ENCODE measurements at places on chromosomes 7 and 10.
A peak's percentile ranks its signal among the peaks of the same experiment; 100 is the strongest.

GRCh38 chr7:77696643-77697534, 630 bp downstream of the RSBN1L start:
- peak; percentile 67 for DNase-seq

DNA sequence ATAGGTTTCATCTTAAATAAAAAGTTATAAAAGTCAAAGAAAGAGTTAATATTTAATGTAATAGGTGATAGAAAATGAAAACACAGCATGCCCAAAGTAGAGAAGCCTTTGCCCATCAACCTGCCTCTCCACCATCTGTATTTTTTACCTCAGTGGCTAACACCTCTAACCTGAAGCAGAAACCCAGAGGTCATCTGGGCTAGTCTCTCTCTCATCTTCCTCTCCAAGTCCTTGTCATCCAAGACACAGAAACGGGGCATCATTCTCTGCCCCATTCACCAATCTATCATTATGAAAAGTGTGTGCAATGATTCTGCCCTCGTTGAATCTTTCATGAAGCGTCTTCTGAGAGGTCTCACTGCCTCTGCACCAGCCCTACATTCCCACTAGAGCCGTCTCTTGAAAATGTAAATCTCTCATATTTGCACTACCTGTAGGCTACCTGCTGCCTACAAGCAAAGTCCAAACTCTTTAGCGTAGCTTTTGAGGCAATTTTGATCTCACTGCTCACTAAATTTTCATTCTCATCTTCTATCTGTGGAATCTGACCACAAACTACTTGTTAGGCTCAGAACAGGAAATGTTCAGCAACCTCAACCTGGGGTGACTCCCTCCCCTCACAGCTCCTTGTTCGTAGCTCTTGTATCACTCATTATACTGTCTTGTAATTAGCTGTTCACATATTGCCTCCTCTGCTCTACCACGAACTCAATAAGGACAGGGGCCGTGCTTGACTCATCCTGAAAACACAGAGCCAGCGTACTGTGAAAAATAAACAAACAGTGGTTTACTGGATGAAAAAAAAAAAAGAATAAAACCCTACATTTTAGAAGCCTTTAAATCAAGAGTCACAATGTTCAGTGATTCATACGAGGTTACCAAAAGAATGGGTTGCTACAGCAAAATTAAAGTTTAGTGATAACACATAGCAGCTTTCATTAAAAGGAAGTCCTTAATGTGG, 83.1 kb downstream of the CTNNA3 start:
- DNase-seq, result no peak

DNA sequence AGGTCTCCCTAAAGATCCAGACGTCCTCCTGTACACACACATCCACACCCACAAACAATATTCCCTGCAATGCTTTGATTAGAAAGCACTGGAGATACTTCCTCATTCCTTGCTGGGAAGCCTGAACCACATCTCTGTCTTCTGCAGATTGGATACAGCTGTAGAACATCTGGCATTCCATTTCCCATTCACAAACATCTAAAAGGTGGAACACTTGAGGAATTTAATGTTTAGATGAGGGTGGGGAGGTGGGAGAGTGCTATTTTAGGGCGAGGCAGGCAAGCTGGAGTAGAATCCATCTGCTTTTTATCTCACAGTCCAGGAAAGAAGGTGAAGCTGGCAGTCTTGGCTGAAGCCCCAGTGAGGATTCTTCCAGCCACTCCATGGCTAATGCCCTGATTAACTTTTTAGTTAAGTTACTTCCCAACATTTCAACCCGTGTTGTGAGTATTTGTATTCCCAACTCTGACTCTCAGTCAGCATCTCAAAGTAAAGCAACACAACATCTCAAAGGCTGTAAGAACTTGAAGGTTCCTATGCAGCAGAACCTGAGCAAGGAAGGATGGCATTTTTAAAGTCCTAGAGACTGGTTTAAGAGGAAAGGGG, 46.1 kb downstream of the CYTH3 start:
- DNase-seq, result no peak

DNA sequence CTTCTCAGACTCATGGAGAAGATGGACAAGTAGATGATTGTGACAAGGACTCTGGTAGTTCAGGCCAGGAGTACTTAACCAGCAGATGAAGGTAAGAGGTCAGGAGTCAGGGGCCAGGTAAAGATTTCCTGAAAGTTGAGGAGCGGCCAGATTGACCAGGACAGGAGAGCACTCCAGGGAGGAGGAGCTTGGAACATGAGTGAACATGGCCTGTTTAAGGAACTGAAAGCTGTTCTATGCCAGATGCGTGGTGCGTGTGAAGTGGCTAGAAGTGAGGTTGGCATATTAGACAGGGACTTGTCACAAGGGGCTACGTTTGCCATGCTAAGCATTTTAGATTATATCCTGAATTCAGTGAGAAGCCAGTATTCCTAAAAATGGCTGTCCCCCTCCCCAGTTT, 157.2 kb downstream of the WNT2 start:
- DNase-seq, result no peak
